ENCODE measurements at places on chromosomes 5 and 9.

- DNase-seq, result no peak
These were observed 116.1 kb upstream of the RASA1 start for GRCh38 chr5:87151547-87151946.

DNA sequence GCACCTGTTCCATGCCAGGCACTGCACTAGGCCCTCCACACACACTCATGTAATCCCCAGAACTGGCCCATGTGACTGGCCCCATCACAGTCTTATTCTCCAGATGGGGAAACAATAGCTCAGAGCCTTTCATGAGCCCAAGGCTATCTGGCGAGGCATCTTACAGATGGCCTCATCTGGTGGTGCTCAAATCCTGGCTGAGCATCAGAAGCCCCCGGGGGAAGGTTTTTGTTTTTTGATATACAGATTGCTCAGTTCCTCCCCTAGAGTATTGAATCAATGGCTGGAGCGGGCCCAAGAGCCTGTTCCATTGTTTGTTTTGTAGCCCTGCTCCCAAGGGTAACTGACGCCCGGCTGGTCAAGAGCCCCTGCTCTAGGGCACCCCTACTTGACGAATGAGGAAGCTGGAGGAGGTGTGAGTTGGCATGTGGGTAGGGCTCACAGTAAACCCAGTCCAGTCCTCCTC lies 145.3 kb upstream of the RAPGEF1 start:
- DNase-seq, result no peak

GRCh38 chr5:171499611-171500010 lies 80.2 kb downstream of the FGF18 start:
- no peak for DNase-seq

DNA sequence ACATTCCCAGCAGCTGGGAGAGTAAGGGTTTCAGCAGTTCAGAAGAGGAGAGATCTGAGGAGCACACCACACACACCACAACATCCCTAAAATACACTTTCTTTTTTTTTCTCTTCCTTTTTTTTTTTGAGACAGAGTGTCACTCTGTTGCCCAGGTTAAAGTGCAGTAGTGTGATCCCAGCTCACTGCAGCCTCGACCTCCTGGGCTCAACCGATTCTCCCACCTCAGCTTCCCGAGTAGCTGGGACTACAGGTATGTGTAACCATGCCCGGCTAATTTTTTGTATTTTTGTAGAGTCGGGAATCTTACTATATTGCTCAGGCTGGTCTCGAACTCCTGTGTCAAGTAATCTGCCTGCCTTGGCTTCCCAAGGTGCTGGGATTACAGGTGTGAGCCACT lies 9.7 kb upstream of the UBAP1 start:
- no peak for DNase-seq

GRCh38 chr5:378301-378891 lies 56.9 kb downstream of the AHRR start:
- no peak for DNase-seq

DNA sequence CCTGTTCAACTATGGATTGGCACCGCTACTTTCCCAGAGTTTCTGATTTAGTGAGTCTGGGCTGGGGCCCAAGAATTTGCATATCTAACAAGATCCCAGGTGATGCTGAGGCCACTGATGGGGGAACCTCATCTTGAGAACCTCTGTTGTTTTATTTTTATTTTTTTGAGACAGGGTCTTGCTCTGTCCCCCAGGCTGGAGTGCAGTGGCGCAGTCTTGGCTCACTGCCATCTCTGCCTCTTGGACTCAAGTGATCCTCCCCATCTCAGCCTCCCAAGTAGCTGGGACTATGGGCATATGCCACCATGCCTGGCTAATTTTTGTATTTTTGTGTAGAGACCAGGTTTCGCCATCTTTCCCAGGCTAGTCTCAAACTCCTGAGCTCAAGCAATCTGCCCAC lies 35.7 kb downstream of the LMX1B start:
- peak; percentile 57 for DNase-seq

- no peak for DNase-seq
These were observed 60.1 kb downstream of the PTPDC1 start for GRCh38 chr9:94144394-94144793.

GRCh38 chr5:87432460-87432859 lies 19.7 kb upstream of the CCNH start:
- DNase-seq, result no peak

GRCh38 chr9:113591899-113592625 lies 128.5 kb downstream of the RGS3 start:
- no peak for DNase-seq

DNA sequence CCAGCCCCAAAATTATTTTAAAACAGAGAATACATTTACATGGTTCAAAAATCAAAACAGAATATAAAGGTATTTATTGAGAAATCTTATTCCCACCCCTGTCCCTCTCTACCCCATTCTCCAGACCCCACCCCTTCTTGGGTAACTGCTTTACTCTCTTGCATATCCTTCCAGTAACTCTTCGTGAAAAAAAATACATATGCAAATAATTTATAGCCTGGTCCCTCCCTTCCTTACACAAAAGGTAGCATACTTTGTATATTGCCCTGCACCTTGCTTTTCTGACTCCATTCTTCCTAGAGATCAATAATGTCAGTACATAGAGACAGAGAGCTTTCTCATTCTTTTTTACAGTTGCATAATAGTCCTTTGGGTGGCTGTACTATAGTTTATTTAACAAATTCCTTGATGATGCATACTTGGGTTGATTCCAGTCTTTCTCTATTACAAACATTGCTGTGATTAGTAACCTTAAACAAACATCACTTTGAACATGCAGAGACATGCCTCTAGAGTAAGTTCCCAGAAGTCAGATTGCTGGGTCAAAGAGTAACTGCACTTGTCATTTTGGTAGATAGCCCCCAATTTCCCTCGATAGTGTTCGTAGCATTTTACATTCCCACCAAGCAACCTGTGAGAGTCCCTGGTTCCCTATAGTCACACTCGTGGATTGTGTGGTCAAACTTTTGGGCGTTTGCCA lies 47.9 kb downstream of the STOM start:
- DNase-seq, result no peak

GRCh38 chr5:4042311-4042710 lies 446.7 kb downstream of the IRX1 start:
- DNase-seq, result no peak

GRCh38 chr5:168807287-168807686 lies 228.1 kb upstream of the PANK3 start:
- no peak for DNase-seq

DNA sequence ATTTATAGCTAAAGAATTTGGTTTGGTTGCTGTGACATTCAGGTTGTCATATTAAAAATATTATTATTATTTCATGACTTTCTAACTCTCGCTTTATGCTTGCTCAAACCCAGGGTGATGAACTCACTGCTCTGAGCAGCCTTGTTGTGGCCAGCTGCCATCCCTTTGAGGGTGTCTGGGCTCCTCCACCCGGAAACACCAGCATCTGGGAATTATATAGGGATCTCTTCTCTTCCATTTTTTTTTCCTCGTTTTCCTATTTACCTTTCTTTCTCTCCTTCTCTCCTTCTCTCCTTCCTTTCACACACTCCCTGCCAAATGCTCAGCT lies 355.8 kb upstream of the SMARCA2 start:
- no peak for DNase-seq

DNA sequence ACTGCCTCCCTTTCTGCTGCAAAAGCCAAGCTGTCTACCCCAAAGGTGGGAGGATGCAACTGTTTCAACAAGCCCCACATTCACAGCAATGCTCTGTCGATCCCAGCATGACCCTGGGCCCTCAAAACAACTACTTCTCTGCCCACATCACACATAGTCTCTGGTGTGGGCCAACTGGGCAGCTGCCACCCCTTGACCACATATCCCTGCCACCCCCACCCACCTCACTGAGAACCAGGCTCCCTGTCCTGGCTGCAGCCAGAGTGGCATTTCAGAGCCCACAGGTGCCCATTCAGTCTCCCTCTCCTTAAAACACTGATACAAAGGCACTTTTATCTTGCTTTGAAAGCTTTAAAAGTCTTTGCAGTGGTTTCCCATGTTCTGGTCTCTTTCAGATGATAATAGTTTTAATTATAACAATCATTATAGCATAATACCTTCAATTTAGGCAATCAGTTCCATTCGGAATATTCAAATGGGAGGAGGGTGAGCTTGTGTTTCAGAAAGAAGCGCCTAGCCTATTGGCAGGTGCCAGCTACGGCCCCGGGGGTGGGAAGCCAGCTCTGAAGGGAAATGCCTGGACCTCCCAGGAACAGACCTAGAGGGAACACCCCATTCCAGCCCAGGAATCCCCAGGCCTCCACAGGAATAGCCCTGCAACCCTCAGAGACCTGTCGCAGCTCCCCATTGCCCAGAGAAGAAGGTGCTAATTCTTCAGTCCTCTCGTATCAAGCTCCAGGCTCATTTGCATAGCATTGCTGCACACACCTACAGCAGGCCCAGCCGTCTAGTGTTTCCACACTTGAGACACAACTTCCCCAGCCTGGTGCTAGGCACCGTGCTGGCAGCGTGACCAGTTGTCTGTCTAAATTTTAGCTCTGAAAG lies 90.8 kb downstream of the C5orf15 start:
- DNase-seq, result no peak

DNA sequence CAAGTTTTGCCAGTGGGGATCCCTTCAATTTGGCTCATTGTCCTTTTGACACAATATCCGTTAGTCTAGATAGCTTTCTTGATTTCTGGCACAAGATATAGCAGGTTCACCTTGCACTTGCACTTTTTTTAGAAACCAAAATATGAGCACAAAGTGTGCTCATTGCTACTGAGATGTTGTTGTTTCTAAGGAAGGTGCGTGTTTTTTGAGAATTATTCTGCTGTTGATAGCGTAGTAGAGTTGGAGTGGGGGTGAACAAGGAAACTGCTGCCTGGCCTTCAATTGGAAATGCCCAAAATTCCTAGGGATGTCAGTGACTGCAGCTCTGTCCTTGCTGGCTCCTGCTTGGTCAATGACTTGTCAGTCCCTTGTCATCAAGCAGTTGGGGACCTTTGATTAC lies 73.3 kb downstream of the TLE4 start:
- DNase-seq, result no peak

DNA sequence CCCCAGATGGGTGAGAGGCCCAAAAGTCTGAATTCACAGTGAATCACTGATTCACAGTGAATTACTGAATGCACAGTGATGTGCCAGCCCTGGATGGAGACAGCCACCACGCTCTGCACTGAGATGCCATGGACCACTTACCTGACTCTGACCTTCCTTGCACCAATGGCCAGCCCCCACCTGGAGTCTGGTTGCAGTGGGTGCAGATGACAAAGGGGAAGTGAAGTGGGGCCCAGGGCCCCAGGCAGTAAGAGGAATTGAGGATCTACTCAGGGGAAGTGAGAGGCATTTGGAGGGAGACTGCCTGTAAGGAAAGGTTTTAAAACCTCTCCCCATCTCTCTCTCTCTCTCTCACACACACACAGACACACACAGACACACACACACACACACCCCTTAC lies 412.1 kb downstream of the CYLC2 start:
- peak; percentile 15 for DNase-seq

GRCh38 chr5:144177548-144177947 lies 6.9 kb downstream of the KCTD16 start:
- DNase-seq, result no peak

GRCh38 chr5:136011414-136012001 lies 17.3 kb upstream of the TGFBI start:
- DNase-seq, result no peak

- no peak for DNase-seq
These were observed 17.6 kb downstream of the FLT4 start for GRCh38 chr5:180631549-180632383.

GRCh38 chr5:103256178-103256577 lies 2.4 kb upstream of the MACIR start:
- no peak for DNase-seq

- peak; percentile 71 for DNase-seq
These were observed 20.4 kb upstream of the COL27A1 start for GRCh38 chr9:114134827-114135396.

DNA sequence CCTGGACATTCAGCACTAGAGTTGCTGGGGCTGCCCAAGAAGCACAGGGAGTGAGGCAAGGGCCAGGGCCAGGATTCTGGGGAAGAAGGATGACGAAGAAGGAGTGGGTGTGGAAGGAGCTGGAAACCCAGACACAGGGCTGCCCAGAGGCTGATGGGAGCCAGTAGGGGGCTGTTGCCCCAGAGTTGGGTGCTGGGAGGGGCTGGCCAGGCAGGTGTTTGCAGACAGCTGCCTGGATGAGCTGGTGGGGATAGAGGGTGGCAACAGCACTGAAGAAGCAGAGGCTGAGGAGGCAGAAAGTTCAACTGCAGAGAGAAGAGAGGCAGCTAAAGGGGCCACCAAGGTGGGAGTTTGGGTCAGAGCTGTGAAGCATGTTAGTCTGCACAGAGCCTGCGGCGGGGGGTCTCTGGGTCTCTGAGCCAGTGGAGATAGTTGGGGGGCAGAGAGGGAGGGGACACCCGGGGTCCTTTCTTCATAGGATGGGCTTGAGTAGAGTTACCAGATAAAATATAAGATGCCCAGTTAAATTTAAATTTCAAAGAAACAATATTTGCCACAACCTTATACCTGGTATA lies 2.5 kb upstream of the AQP7 start:
- no peak for DNase-seq

- DNase-seq, result no peak
These were observed 2.1 kb upstream of the RFESD start for GRCh38 chr5:95644351-95645042.

- no peak for DNase-seq
These were observed 12.2 kb upstream of the SYK start for GRCh38 chr9:90789408-90789807.

DNA sequence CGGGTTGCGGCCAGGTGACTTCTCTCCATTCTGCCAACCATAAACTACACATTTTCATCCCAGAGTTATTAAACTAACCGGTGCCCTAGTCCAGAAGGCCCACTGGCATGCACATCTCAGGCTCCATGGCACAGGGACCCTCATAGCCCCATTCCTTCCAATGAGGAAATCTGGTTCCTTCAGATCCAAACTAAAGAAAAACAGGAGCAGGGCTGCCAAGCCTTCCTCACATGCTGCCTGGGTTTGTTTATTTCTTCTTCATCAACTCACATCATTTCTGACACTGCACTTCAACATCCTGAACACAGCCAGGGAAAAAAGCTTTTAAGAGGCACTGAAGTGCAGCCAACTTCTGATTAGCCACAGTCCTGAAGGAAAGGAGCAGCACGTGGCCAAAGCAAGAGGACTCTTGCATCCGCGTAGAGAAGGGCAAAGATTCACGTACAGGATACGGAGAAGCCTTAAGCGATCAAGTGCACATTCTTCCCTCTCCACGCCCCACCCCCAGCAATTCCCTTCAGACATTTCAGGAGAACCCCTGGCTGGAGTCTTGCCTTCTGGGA lies 22.5 kb downstream of the LHFPL2 start:
- DNase-seq, result no peak

DNA sequence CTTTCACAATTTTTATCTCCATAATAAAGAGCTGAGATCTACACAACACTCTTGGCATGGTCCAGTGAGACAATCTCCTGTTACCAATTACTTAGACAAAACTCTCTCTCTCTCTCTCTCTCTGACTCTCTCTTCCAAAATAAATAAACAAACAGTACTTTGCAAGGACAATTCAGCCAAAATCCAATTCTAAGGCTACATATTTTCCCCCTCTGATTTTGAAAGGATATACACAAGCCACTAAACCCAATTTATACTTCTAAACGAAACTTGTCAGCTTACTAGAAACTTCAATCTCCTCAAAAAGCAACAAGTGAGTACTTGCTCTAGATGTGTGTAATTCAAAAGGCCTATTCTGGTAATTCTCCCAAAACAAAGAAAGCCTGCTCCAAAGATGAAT lies 26.3 kb upstream of the TNPO1 start:
- no peak for DNase-seq
